ENCODE measurements at places on chromosomes 3 and 15.

GRCh38 chr3:77244981-77245380 is 205.1 kb downstream of the ROBO2 start:
- no peak for DNase-seq

DNA sequence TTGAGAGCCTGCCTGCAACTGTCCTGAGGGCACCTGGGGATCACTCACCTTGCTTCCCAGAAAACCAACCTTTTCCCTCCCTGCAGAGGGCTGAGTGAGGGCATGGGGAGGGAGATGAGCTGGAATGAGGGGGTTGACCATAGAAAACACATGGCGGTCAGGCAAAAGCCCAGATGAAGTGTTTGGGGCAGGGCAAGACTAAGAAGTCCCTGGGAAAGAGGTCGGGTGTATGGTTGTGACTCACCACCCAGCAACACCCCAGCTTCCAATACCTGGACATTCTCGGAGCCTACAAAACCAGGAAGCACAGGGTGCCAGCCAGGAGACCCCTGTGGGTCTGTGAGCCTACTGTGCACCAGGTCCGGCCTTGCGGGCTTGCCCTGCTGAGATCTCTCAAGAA is 95.3 kb upstream of the ATP2B2 start:
- no peak for DNase-seq

GRCh38 chr15:64780600-64781156 is 5.3 kb upstream of the RBPMS2 start:
- DNase-seq, result no peak

DNA sequence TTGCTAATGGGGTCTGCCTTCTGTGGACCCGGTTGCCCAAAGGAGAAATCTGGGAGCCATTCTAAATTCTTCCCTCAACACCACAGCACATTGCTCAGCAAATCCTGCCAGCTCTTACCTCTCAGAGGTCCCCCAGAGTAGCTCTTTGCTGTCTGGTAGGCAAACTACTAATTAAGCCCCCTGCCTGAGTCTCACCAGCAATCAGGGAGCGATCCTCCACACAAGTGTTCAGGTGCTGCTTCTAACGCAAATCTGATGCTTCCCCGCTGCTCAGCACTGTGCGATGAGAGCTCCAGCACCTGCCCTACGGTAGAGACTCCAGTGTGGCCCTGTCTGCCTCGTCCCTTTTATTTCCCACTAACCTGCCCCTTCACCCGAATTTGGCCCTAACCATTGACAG is 60.5 kb downstream of the HCN4 start:
- DNase-seq, result no peak

DNA sequence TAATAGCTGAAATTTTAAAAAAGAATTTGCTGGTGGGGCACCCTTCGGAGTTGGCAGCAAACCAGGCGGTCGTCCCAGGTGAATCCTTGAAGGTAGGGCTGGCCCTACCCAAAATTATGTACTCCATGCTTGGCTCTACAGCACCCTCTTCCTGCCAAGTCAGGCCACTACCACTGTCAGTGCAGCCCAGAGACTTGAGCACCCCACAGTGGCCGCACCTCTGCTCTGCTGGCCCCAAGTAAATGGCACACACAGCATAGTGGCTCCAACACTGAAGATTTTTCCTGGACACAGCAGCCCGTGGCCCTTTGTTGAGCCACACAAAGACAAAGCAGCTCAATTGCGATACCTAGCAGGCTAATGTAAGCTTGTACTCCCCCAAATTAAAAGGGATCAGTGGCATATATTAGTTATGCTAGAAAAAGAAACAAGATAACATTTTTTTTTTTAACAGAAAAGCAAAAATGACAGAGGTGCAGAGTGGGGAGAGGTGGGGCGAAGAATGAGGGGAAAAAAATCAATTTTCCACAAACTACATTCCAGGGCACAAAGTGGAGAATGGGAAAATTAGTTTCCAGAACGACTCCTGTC is 250.5 kb downstream of the UACA start:
- DNase-seq, result no peak

DNA sequence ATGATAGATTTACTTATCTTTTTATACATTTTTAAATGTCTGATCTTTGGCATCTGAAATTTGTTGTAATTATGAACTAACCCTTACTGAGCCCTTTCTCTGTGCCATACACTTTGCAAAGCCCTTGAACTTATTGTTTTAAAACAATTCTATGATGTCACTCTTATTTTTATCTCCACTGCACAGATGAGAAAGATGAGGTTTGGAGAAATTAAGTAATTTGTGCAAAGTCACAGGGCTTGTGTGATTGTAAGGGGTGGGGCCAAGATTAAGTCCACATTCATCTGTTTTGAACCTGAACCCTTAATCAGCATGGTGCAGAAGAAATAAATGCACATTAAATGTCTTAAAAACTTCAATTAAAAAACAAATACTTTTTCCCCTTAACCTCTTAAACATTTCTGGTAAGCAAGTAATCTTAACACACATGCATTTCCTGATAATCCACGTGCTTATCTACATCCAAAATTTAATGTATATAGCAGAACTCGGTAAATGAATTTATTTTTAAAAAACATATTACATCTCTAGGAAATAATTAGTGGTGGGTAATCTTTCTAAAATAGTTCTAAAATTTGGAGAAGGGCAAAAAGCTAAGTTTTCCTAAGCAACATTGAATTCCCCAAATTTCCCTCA is 189.8 kb upstream of the TBC1D5 start:
- no peak for DNase-seq

DNA sequence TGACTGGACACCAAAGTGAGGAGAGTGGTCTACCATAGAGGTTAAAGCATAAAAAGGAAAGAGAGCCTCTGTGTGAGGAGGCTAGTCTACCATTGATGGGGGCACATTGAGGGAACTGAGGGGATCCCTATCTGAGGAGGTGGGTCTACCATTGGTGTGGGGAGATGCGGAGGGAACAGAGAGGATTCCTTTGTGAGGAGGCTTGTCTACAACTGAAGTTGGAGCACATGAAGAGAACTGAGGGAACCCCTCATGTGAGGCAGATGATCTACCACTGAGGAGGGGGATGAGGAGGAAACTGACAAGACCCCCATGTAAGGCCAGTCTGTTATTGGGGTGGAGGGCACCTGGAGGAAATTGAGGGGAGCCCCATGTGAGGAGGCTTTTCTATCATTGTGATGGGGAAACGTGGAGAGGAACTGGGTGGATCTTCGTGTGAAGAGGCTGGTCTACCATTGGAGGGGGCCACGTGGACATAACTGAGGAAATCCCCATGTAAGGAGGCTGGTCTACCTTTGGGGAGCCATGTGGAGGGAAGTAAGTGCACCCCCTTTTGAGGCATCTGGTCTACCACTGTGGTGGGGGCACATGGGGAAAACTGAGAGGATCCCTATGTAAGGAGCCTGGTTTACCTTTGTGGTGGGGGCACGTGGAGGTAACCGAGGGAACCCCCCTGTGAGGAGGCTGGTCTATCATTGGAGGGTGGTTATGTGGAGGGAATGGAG is 160.1 kb downstream of the FBLN2 start:
- no peak for DNase-seq

DNA sequence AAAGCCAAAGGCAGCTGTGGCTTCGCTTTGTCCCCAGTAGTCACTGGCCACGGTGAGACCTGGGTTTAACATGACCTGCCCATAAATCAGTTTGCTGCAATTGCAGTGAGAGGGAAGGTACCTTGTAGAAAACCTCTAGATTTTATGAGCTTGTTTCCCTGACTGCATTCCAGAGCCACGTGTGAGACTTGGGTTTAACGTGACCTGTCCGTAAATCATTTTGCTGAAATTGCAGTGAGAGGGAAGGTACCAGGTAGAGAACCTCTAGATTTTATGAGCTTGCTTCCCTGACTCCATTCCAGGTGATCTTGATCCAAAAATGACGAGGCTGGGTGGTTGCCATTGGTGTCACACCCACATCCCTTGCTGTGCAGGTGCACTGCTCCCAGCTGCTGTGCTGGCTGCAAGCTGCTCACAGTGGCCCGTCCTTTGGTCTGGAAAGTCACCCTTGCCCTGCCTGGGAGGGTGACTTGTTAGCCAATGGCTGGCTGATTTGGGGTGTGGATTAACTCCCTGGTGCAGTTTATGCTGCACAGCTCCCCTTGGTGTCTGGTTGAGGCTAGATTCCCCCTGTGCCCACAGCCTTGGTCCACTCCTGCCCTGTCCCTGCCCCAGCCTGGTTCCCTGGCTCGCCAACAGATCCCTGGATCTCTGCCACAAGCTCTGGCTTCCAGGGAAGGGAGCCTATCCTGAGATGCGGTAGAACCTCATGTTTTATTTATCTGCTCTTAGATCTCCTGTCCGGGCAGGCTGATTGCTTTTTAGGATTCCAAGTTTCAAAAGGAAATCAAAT is 192.7 kb upstream of the CTDSPL start:
- DNase-seq, result no peak

- DNase-seq, result no peak
Measured at GRCh38 chr15:59321000-59321689, 51.5 kb downstream of the MYO1E start.

GRCh38 chr3:20975188-20975651 is 775.8 kb downstream of the ZNF385D start:
- DNase-seq, result no peak

DNA sequence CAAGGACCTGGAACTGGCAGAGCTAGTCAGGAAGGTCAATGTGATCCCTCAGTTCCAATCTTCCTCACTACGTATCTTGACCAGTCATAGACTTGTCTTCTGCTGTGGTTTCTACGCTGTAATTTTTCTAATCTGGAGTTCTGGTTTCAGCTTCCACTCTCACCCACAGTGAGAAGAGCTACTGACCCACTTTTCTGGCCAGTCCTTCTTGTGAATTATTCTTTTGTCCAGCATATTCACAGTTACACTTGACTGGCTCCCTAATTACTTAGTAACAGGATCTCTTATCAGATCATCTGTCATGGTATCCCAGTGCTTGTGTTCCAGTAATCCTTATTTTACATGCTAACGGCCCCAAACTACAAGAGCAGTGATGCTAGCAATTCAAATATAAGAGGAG is 72.4 kb upstream of the MME start:
- no peak for DNase-seq

DNA sequence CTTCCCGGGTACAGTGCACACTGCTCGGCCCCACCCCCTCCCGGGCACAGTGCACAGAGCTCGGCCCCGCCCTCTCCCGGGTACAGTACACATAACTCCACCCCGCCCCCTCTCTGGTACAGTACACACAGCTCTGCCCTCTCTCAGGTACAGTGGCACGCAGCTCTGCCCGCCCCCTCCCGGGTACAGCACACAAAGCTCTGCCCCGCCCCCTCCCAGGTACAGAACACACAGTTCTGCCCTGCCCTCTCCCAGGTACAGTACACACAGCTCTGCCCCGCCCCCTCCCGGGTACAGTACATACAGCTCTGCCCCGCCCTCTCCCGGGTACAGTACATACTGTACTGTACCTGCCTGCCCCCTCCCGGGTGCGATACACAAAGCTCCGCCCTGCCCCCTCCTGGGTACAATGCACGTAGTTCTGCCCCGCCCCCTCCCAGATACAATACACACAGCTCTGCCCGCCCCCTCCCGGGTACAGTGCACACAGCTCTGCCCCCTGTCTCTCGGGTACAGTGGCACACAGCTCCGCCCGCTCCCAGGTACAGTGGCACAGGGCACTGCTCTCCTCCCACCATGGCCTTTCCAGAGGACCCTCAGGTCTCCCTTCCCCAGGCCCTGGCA is 16.4 kb upstream of the PRR20G start:
- no peak for DNase-seq

DNA sequence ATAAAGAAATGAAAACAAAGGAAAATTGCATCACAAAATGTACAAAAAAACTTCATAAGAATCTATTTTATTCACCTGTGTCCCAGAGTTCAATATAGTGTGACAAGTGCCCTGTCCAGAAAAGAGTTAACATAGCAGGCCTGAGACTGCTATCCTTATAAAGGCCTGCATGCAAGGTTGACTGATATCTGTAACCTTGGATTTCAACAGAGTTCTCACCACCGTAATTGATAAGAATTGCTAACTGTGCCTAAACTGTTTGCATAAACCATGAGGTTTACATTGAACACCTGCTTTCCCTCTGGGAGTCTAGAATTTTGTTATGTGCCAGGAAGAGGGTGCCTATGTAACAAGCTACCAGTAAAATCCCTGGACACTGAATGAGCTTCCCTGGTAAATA is 461.7 kb upstream of the DPH6 start:
- DNase-seq, result no peak

Data from foreskin fibroblast (primary cell).